ENCODE measurements at places on chromosomes 3 and 15.

GRCh38 chr3:52253314-52254304, 8.1 kb downstream of the PPM1M start:
- DNase-seq = no peak

GRCh38 chr15:47744496-47744895, 27.2 kb downstream of the SEMA6D start:
- no peak for DNase-seq

GRCh38 chr3:22939349-22939748, 263.8 kb upstream of the UBE2E2 start:
- no peak for DNase-seq

DNA sequence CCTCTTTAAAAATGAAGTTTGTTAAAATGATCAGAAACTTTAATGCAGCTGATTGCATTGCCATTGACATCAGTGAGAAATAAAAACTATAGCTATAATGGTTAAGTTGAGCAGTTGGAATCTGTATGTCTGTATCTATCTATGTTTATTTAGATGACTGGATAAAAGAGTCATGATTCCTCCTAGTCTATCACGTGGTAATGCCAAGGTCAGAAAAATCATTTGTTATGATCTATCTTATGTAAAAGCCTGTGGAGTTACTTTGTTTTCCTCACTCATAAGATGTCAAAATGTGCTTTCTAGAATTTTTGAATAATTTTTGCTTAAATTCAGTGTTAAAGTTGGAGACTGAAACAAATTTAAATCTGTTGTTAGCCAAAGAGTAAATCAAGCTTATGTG, 63.3 kb downstream of the MBNL1 start:
- DNase-seq = no peak

- no peak for DNase-seq
These were observed 291.4 kb upstream of the ATP11B start for GRCh38 chr3:182501856-182502255.

GRCh38 chr3:78101384-78101783, 1061.5 kb downstream of the ROBO2 start:
- no peak for DNase-seq

GRCh38 chr15:28995705-28996104, 109.9 kb downstream of the APBA2 start:
- DNase-seq = no peak

DNA sequence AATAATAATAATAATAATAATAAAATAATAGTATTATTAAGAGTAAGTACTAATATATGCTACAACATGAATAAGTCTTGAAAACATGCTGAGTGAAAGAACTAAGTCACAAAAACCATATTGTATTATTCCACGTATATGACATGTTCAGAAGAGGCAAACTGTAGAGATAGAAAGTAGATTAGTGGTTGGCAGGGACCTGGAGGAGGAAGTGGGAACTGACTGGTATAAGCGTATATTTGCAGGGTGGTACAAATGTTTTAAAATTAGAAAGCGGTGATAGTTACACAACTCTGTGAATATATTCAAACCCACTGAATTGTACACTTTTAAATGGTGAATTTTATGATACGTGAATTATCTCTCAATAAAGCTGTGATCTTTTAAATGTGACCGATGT, 32.8 kb downstream of the LRRK1 start:
- DNase-seq = no peak

- no peak for DNase-seq
These were observed 33.4 kb upstream of the CHRM5 start for GRCh38 chr15:33934921-33935320.

GRCh38 chr15:25433118-25433865, 5.5 kb downstream of the UBE3A start:
- DNase-seq = no peak

DNA sequence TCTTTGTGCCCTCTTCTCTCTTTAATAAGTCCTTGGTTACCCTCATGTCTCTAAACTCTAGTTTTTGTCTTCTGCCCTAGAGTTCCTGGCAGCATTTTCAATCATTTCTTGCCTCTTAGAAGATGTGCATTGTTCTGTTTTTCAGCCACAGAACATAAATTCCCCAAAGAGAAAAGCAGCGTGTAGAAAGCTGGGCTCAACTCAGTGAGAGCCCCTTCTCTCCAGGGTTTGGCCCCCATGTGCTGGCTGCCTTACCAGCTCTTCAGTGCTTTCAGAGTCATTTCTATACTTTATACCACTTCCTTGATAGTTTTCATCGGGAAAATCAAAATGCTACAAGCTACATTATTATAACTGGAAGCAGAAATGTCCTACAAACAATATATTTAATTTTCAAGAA, 369.1 kb upstream of the GRM7 start:
- no peak for DNase-seq

- DNase-seq = no peak
These were observed 64.5 kb upstream of the KLF13 start for GRCh38 chr15:31262143-31262530.

DNA sequence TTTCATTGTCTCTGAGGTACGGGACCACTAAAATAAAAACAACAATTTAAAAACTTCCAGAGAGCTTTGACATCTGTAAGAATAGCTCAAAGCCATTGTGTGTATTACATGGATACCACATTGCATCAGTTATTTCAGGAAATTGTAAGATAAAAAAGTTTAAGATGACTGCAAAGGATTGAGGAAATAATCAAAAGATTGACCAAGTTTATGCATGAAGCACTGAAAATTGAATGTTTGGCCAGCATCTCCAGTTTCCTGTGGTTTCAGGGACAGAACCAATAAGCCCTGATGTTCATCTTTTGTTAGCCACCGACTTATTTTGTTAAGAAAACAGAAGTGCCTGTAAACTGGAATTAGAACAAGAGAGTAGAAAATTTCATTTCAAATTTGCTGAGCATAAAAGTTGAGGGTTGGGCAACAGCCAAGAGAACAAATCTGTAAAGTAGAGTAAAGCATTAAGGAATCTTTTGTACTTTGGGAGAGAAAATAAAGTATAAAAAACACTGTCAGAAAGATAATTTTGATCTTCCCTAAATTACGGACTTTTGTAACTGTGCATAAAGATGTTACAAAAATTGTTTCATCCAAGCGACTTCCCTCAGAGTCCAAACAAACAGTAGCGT, 211.5 kb upstream of the P2RY1 start:
- DNase-seq = no peak

GRCh38 chr3:127754411-127755304, 67.7 kb downstream of the MGLL start:
- DNase-seq = no peak

GRCh38 chr3:152113992-152114651, 154.6 kb upstream of the MBNL1 start:
- no peak for DNase-seq

GRCh38 chr15:93362821-93363220, 273.8 kb upstream of the RGMA start:
- DNase-seq = no peak

DNA sequence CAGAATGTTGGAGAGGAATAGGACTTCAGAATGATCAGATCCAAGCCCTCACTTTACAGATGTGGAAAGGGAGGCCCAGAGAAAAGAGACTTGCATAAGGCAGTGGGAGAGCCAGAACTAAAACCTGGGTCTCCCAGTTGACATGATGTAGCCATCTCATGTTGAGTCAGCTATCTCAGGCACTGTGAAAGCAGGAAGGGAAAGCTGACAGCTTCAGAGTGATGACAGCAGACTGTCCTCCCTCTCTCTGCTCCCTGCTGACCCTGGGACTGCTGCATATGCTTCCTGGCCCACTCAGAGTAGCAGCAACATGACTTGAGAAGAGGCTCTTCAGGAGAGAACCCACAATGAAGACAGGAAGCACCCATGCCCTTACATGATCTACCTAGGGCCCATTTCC, 14.7 kb downstream of the FHIT start:
- no peak for DNase-seq

- no peak for DNase-seq
These were observed 91.8 kb upstream of the IQSEC1 start for GRCh38 chr3:13164893-13165492.

DNA sequence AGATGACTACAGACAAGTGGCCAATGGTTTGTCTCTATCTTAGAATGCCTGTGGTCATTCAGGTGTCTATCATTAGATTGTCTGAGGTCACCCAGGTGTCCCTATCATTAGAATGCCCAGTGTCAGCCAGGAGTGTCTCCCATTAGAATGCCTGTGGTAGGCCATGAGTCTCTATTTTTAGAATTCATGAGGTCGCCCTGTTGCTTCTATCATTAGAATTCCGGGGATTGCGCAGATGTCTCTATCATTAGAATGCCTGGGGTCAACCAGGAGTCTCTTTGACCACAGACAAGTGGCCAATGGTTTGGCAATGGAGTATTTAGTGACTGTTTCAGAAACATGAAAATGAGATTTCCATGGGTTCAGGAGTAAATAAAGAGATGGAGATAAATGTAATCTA, 7.6 kb downstream of the RTP2 start:
- DNase-seq = no peak

DNA sequence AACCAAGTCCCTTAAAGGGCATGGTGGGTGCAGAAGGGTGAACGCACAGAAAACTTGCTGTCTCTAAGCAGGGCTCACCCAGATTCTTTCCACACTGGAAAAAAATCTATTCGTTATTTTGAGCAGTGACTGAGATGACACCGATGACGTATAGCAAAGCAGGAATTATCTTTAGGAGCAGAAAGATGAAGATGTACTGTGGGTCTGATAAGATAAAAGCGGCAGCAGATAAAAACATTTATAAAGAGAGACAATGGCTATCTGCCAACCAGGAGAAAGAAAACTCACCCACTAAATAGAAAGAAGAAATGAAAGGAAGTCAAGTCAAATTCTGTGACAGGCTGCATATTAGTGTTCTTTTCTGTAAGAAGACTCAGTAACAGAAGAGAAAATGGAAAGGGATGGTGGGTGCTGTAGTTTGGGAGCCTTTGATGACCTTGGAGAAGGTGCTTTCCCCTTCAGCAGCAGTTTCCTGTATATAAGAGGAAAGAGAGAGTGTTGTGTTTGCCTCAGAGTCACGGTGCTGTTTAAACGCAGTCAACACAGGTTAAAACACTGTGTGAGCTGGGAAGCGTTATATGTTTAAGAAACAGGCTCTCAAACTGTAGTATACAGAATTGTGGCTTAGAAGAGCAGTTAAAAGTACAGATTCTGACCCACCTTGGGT, 111.6 kb downstream of the AQP9 start:
- no peak for DNase-seq

GRCh38 chr15:66684136-66684681, 17.8 kb upstream of the SMAD6 start:
- DNase-seq = no peak

DNA sequence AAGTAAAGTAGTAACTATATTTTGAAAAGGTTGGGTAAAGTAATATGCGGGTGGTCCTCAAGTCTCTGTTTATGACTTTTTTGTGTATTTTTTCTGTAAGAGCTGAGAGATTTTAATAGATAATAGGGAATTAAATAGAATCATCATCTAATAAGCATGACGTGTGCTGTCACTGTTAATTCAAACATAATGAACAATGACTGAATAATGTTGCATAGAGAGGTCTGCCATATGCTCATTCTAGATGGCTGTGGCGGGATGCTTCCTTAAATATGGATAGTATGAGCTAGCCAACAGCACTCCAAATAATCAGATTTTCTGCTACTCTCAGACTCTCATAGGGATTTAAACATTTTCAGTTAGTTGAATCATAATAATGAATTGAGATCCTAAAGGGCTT, 302.8 kb upstream of the RBMS3 start:
- no peak for DNase-seq

DNA sequence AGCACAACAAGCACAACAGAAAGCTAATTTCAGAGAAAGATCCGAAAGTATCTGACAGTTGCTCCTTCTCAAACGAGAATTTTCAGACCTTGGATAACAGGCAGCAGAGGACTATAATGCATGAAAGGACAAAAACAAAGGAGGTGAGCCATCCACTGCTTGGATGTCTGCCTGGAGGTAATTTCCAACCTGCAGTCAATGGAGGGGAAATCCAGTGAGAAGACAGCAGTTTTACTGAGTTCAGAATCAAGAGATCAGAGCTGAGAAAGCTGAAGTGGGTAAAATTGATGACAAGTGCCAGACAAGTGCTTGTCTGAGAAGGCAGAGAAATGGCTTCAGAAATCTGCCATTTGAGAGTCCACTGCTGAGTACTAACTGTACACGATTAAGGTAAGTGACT, 22.1 kb downstream of the UBE3A start:
- no peak for DNase-seq

- no peak for DNase-seq
These were observed 207.1 kb upstream of the PFN2 start for GRCh38 chr3:150177673-150178381.

- DNase-seq = no peak
These were observed 15.3 kb upstream of the ALAS1 start for GRCh38 chr3:52182691-52183090.

DNA sequence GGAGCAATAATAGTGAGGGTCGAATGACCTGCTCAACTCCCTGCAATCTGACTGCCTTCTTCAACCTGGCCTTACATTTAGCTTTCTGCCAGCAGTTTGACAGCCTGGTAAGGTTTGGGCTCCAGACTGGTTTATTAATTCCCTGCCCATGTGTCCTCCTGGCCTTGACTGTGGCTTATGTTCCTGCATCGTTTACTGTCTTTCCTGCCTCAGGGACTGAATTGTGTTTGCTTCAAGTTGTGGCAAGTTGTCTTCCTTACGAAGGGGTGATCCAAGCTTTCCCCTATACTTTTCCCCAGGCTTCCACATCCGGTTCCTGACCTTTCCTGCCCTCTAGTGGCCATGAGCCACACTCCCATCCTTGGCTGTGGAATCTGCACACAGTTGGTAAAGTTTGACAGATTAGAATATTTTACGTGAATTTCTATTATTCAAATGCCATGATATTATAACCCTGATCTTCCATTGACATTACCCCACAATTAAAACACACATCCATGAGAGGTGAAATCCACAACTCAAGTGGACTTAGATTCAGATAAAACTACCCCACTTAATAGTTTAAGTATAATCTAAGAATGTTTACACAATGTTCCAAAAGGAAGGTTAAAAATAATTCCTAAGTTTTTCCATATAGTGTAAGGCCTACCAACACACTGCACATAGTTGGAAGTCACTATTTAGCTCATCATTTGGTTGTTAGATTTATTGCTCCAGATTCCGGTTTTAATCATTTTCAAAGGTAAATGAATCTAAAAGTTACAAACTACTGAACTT, 95.7 kb downstream of the NEDD4 start:
- DNase-seq = peak; percentile 63

DNA sequence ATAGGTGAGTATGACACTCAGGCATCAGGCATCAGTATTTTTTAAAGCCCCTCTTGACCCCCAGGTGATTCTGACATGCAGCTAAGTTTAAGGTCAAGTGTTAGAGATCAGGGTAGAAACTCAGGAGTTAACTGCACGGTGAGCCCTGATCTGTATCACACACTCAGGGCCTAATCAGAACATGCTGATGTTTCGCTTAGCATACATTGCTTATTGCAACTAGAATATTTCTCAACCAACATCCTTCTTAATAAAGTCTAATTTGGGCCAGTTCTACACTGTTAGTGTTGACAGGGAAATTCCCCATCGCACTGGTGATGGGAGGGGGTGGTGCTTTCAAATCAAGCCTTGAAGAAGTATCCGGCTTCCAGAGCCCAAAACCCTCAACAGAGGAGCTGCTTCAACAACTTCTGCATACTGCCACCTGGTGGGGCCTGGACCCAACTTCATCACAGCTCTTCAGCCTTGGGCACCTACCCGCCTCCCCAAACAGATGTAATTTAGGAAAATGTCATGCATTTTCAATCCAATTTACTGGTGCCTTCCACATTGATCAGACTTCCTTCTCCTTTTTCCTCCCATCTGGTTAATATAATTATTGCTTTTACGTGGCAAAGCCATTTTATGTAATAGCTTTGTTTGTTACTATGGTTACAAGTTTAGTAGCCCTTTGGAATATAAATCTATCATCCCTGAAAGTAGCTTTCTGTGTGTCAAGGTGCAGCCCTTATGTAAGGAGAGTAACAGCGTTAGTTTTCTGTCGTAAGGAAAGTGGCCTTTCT, 312.2 kb downstream of the RORA start:
- peak; percentile 90 for DNase-seq

- DNase-seq = no peak
These were observed 33.3 kb downstream of the CYP11A1 start for GRCh38 chr15:74334127-74334526.

Measured in psoas muscle (tissue), 8 donors.